Right renal cortex interstitium (tissue), 3 donors: ENCODE measurements at places on chromosomes 6 and 20. TPM values are rescaled to one million over a fixed set of nuclear protein-coding genes. Genes with fewer than 3 reads are reported as not detected.
A peak's percentile ranks its signal among the peaks of the same experiment; 100 is the strongest.

Gene BMP6
- polyA plus RNA-seq: 7.9 TPM

Gene SEMG1
- not detected for polyA plus RNA-seq

Gene ARFGEF3
- 6.2 TPM for polyA plus RNA-seq

Gene SOX4
- polyA plus RNA-seq: 130 TPM

Gene COL11A2
- polyA plus RNA-seq: 3.8 TPM

Gene SOD2
- 121 TPM for polyA plus RNA-seq

Gene VGLL2
- not detected for polyA plus RNA-seq

Gene OPRM1
- polyA plus RNA-seq: not detected

Gene SLC17A2
- 0.58 TPM for polyA plus RNA-seq

Gene HLA-F
- 4.7 TPM for polyA plus RNA-seq

Gene KHDRBS2
- 2.1 TPM for polyA plus RNA-seq

Gene C20orf144
- 0.19 TPM for polyA plus RNA-seq

Gene LY6G6F
- 0.98 TPM for polyA plus RNA-seq

Gene COL9A3
- polyA plus RNA-seq: 19.5 TPM

Gene GGTLC1
- not detected for polyA plus RNA-seq

Gene TAB2
- polyA plus RNA-seq: 111 TPM

Gene MRAP2
- polyA plus RNA-seq: 2.6 TPM

DNA sequence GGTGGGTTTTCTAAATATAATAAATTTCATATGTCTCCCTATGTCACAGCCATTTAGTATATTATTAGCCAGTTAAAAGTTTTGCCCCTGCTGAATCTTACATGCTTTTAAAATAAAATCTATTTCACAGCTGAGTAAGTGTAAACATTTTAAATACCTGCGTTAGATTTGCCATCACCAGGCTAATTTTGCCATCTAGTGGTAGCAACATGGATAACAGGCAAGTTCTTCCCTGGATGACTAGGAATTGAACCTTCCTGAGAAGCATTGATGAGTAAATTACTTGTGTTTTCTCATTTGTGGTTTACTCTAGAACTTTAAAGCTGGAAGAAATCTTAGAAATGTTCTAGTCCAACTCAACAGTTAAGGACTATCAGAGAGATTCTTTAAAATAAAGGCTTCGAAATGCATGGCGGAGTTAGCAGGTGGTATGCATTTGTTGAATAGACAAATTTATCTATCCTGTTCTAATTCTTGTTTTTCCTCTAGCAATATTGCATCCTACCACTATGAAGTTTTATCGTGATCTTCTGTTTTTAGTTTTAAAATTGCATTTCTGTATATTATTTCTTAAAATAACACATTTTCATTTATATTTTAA, 2.6 kb downstream of the PRSS35 start:
- DNase-seq: peak; percentile 43

DNA sequence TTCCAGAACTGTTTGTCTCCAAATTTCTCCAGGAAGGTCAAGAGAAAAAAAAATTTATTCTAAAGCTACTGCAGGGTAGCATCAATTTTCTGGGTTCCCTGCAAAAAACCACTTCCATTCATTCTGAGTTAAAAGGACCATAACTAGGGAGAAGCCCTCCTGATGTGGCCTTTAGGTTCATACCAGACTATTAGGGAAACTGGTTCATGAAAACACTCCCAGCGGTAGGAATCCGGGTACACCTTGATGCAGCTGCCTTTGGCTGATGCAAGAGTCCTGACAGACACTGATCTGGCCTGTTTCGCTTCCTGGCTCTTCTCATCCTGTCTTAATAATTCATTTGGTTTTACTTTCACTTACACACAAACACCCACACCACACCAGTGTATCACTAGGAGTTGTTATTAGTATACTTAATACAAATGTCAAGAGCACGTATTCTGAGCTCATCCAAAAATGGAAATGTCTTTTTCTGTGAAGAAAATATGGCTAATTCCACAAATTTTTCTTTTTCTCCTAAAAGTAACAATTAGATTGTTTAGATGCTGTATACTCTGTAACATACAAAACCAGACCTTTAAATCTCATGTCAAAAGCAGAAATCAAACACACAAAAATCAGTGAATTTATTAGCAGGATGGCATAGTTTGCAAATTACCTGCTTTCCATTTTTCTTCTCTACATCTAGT, 38.4 kb upstream of the ARHGAP18 start:
- DNase-seq: no peak

- no peak for DNase-seq
Observed at GRCh38 chr20:12598894-12599293, 409.9 kb upstream of the SPTLC3 start.

- DNase-seq: no peak
Observed at GRCh38 chr6:19812512-19813119, 24.6 kb upstream of the ID4 start.

DNA sequence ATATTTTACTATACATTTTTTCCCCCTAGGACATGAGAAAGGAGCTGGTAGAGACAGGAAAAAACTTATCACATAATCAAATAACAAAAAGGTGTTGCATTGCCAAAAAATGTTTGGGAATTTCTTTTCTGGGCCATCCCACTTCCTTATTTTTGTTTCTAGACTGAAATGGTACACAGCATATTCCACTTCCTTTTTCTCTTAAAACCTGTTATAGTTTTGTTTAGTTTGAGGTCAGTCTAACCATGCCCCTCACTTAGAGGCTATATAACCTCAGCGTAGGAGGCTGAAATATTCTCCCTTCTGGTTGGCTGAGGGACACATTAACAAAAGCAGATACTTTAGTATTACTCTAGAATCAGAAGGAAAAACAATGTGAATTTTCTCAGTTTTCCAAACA, 323.9 kb downstream of the GJA1 start:
- no peak for DNase-seq

GRCh38 chr6:35419417-35419816, 32.7 kb upstream of the FANCE start:
- DNase-seq: no peak

- DNase-seq: no peak
Observed at GRCh38 chr20:32153771-32154170, 44.3 kb downstream of the TM9SF4 start.

DNA sequence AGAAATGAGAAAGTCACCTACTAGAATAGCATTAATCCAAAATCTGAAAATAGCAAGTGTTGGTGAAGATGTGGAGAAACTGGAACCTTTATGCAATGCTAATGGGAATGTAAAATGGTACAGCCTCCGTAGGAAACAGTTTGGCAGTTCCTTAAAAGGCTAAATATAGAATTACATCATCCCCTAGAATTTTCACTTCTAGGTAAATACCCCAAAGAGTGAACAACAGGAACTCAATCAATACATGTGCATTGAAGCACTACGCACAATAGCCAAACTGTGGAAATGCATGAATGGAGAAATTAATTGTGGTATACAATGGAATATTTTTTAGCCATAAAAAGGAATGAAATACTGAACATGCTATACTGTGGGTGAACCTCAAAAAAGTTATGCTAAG, 982.0 kb upstream of the FLRT3 start:
- no peak for DNase-seq

DNA sequence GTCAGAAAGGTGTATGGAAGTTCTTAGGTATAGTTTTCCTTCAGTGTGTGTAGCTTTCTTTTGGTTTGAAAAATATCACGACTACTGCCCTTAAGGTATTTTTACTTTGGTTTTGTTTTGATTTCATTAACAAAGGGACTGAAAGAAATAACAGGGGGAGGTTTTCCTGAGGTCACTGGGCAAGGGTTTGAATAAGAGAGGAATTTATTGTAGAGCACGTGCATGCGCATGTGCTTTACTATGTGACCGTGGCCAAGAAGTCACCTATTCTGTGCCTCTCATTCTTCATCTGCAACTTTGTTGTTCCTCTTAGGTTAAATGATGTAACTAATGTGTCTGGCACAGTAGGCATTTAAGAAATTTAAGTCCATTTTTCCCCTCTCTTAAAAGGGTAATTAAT, 4.1 kb upstream of the MAN1A1 start:
- DNase-seq: no peak

DNA sequence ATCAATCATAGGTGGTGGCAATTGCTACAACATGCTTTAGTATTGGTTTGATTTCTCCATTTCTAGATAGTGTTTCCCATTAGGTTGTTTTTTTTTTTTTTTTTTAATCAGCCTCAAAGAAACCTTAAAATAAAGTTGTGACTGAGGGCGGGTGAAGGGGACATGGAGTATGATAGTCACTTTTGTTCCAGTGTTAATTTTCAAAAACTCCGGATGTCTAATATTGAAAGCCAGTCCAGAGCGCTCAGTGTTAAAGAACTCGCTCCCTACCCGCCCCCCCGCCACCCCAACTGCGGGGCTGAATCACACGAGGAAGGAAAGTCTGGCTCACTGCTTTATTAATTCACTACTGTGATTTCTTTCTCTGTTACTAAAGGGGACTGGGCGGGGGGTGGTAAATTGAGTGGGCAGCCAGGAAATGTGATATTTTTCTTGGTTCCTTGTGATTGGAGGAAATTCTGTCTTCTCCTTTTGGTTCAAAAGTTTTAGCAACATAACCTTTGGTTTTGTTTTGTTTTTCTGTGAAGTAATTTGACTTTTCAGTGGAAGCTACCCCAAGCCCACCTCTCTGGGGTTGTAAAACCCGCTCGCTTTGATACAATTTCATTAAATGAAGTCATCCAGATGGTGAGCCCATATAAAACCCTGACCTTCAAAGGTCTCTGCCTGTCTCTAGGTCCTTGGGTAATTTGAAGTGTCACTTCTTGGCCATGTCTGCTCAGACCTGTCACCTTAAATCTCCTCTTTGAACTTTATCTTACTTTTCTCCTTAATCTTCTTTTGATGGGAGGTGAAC, 38.0 kb downstream of the TNFAIP3 start:
- DNase-seq: no peak

GRCh38 chr20:47125508-47125757, 230.8 kb downstream of the EYA2 start:
- DNase-seq: no peak

- DNase-seq: no peak
Observed at GRCh38 chr20:63090682-63091571, 84.2 kb upstream of the BHLHE23 start.

GRCh38 chr20:21518292-21518991, 4.6 kb upstream of the NKX2-2 start:
- no peak for DNase-seq

DNA sequence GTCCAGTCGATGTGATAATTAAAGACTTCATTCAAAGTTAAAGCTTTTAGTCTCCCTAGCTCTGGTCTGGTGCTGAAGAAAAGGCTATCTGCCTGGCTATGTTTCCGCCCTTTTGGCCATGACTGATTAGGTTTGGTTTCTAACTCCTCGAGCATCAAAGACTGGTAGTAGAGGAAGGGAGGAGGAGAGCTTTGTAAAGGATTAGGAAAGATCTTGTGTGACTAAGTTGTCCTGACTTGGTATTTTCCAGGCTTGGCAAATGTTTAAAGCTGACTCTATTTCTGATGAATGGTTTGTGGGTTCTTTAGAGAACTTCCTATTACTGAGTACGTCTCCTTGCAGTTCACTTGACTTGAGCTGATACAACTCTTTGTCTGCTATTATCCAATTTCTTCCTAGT, 312.9 kb downstream of the GJA1 start:
- no peak for DNase-seq

DNA sequence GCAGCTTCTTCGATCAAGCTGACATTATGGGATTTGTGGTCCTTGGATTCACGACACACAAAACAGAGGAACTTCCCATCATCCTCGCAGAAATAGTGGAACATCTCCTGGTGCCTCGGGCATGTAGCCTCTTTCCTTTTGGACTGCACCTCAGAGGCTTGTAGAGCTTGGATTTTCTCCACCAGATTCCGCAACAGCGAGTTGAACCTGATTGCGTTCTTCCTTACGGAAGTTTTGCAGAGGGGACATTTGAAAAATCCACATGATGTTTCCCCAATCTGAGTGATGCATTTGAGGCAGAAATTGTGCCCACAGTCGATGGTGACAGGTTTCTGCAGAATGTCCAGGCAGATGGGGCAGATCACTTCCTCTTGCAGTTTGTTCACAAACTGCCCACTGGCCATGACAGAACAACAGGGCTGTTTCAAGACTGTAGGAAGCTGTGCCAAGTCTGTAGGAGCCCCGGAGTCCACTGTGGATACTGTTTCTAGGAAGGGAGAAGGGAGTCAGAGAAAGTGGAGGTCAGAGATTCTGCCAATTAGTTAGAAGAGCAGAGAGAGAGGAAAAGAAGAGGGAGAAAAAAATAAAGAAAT, 392 bp downstream of the TRIM31 start:
- DNase-seq: no peak

DNA sequence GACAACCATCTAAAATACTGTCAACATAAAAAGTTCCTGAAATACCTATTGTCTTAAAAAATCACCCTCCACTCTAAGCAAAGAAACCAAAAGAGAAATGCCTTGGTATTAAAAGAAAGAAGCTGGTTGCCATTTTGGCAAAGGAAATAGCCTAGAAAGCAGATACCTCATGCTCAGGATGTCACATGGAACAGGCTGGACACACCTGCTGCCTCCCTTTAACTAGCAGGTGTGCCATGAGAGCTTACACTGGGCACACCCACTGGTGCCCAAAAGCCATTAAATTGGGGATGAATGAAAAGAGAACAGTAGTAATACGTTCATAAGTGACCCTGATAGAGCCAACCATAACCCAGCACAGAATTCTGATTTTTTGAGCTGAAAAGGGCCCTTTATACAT, 1.5 kb downstream of the SLC23A2 start:
- DNase-seq: no peak

GRCh38 chr6:111541026-111541681, 58.1 kb upstream of the REV3L start:
- DNase-seq: no peak

- no peak for DNase-seq
Observed at GRCh38 chr6:64113704-64114103, 478.1 kb downstream of the PHF3 start.

DNA sequence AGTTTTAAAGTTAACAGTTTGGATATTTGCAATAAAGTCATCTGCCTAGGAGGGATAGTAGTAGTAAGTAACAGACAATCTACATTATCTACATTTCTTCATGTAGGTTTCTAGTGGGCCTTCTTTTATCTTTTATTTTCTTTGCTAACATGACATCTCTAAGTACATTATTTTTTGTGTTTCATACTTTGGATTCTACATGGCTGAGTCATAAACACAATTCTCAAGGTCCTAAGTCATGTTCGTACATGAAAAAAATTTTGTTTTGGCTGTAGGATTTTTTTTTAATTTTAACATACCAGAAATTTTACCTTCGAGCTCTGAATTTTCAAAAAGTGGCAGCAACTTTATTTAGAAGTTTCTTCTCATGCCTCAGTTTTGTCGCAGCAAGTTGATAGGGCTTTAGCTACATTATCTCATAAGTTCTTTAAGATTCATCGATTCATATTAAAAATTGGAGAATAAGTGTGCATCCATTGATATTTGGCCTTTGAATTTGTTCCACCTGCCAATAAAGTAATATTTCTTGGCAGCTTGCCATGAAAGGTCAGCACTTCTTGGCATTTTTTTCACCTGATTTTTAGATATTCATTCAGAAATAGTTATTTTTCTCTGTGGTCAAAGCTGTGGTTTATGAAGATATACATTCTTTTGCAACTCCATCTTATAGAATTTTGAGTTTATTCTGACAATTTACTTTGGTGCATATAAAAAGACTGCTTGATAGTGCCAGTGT, 146.2 kb downstream of the GRIK2 start:
- DNase-seq: no peak

- DNase-seq: no peak
Observed at GRCh38 chr6:52535711-52536423, 41.0 kb downstream of the TRAM2 start.
